Bone marrow (tissue), 2 donors: ENCODE measurements at places on chromosomes 13 and 19.
A peak's percentile ranks its signal among the peaks of the same experiment; 100 is the strongest.

- no peak for DNase-seq
Measured at GRCh38 chr13:64029343-64030093, 2613.9 kb upstream of the PCDH20 start.

GRCh38 chr13:34951528-34951927 is 9.5 kb downstream of the NBEA start:
- DNase-seq = no peak

GRCh38 chr19:40639638-40639982 is 38.4 kb downstream of the LTBP4 start:
- no peak for DNase-seq

- peak; percentile 10 for DNase-seq
Measured at GRCh38 chr19:6521718-6522646, 8.8 kb upstream of the TNFSF9 start.

GRCh38 chr13:93736909-93737308 is 510.3 kb downstream of the GPC6 start:
- no peak for DNase-seq

GRCh38 chr13:27967203-27967735 is 1.8 kb downstream of the CDX2 start:
- DNase-seq = no peak

- no peak for DNase-seq
Measured at GRCh38 chr13:28049215-28049614, 51.2 kb downstream of the FLT3 start.

DNA sequence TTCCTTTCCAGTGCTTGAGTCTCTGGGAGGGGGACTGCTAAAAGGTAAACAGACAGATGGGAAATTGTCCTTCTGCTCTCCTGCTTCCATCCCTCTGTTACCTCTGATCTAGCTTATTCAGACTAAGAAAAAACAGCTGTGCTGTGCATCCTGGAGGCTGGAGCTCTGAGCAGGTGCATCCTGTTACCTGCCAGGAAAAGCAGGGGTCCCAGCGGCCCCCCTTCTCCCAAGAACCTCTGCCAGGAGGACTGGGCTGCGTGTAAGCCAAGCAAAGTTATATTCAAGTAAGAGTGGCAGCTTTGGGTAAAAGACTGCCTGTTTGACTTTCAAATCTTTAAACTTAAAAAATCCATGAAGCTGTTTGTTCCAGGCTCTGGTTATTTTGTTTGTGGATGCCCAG is 75.1 kb downstream of the C13orf42 start:
- no peak for DNase-seq

GRCh38 chr19:19077103-19077502 is 13.3 kb downstream of the SLC25A42 start:
- no peak for DNase-seq

DNA sequence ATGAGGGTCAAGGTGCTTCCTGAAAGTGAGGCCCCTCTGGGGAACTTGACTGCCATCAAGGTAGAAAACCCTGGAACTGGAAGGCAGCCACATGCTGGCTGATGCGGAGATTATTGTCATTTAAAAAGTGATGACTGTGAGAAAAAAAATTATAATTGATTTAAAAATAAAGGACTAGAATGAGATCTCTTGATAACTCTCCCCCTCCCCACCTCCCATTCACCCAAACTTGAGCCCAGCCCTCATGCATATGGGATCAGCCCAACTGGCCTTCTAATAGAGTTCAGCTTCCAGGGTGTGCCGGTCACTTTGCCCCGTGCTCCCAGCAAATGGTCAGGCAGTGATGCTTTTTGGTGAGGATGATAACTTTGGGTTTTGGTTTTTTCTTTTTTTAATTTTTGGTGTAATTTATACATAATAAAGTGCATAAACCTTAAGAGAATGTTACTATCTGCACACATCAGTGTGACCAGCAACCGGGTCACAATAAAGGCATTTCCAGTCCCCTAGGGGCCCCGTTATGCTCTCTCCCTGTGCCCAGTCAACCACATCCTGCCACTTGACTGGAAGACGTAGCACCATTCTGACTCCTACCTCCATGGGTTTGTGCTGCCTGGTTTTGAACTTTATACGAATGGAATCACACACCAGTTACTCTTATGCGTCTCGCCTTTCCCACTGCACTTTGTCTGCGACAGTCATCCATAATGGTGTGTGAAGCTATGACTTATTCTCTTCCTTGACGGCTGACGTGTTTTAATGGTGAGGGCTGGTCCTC is 187.9 kb downstream of the USP12 start:
- no peak for DNase-seq

DNA sequence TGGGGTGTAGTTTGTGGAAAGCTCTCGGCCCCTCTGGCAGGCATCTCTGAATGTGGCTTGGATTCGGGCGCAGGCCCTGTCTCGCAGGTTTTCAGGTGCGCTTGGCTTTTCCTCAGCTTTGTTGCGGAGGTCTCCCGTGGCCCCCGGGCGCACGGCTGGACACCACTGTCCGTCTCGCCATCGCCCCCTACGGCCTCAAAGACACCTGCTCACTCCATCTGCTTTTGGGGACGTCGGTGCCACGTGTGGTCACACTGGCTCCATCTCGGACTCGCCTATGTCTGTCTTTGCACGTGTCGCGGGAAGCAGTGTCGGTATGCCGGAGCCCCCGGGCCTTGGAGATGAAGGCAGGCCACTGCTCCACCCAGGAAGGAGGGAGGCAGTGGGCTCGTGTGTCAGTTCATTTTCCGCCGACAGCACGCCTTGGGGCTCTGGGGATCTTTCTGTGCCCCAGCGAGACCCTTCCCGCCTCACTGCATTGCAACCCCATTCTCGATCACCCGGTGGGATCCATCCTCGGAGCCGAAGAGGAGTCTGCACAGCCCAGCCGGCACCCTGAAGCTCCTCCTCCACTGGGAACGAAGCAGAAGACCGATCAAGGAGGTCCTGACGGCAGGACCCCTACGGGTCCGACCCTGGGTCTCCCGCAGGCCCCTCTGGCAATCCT is 42.1 kb downstream of the ZNF146 start:
- no peak for DNase-seq

GRCh38 chr13:96388598-96388997 is 298.7 kb downstream of the HS6ST3 start:
- no peak for DNase-seq

DNA sequence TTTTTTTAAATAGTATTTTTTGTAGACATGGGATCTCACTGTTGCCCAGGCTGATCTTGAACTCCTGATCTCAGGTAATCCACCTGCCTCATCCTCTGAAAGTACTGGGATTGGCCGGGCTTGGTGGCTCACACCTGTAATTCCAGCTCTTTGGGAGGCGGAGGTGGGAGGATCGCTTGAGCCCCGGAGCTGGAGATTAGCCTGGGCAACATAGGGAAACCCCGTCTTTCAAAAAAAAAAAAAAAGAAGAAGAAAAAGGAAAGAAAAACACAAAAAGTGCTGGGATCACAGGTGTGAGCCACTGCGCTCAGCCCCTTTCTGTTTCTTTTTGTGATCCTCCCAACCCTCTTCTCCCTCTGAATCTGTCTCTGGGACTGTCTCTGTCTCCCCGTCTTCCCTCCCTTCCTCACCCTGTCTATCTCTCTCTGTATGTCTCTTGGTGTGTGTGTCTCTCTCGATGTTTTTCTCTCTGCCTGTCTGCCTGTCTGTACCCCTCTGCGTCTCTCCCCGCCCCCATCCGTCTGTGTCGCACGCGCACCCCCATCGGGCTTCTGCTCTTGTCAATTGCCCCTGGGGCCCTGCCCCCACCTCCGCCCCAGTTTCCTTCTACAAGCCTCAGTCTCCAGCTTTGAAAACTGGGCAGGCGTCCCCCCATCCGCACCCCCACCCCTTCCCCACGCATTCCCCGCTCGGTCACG is 540 bp upstream of the ZFP36 start:
- DNase-seq = peak; percentile 89

- no peak for DNase-seq
Measured at GRCh38 chr19:46574533-46574932, 26.6 kb upstream of the CALM3 start.

- no peak for DNase-seq
Measured at GRCh38 chr19:9956956-9957355, 20.6 kb upstream of the OLFM2 start.

DNA sequence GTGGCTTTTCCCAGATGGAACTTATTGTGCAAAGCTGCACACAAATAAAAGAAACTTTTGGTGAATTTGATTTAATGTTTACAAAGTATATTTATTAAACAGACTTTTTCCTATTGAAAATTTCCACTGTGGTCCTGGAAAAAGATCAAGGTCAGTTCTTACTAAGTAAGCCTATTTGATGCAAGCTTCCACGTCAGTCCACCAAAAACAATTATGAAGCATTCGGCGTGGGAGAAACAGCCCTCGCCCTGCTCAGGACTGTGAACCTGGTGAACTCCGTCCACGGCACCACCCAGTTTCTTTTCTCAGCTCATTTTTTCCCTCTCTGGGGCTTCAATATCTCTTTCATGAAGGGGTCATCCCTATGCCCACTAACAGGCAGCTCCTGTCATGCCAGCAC is 149.8 kb downstream of the EFNB2 start:
- no peak for DNase-seq

DNA sequence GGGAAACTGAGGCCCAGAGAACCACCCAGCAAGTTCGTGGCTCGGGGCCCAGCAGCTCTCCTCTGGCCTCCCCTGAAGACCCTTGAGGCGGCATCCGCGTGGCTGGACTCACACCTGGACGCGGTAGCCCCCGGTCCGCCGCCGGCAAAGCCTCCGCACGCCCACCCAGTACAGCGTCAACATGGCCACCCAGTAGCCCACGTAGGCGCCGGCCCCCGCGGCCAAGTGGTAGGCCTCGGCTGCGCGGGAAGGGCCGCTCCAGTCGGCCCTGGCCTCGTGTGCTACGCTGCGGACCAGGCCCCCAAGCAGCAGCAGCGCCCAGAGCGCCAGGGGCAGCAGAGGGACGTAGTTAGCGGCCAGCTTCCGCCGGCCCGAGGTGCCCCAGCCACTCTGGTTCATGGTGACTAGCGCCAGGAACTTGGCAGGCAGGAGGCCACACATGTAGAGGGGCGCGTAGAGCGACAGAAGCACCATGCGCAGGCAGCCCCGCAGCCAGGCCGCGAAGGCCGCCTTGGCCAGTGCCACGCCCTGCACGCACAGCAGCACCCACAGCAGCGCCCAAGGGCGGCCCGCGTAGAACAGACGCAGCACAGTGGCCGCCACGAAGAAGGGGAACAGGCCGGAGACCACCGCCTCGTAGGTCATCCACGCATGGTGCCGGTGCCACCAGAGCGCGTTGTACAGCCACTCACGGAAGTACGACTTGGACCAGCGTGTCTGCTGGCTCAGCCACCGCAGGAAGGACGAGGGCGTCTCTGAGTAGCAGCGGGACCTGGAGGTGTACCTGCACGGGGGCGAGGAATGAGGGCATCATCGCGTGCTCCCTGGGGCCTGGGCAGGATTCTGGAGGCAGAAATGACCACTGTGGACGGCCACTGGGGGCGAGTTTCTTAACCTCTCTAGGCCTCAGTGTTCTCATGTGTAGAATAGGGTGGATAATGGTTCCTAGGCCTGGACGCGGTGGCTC is 10.2 kb downstream of the HAS1 start:
- no peak for DNase-seq

DNA sequence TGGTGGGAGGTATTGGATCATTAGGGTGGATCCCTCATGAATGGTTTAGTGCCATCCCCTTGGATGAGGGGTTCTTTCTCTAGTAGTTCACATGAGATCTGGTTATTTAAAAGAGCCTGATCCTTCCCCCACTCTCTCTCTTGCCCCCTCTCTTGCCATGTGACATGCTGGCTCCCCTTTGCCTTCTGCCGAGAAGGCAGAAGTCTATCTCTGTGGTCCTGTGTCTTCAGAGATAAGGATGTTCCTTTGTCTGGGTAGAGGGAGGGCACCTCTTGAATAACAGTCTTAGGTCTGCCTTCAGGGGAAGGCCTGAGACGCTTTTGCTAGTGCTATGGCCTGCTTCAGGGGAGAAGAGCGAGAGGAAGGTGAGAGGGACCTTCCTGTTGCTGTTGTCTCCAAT is 2.0 kb upstream of the ZDHHC20 start:
- DNase-seq = no peak

DNA sequence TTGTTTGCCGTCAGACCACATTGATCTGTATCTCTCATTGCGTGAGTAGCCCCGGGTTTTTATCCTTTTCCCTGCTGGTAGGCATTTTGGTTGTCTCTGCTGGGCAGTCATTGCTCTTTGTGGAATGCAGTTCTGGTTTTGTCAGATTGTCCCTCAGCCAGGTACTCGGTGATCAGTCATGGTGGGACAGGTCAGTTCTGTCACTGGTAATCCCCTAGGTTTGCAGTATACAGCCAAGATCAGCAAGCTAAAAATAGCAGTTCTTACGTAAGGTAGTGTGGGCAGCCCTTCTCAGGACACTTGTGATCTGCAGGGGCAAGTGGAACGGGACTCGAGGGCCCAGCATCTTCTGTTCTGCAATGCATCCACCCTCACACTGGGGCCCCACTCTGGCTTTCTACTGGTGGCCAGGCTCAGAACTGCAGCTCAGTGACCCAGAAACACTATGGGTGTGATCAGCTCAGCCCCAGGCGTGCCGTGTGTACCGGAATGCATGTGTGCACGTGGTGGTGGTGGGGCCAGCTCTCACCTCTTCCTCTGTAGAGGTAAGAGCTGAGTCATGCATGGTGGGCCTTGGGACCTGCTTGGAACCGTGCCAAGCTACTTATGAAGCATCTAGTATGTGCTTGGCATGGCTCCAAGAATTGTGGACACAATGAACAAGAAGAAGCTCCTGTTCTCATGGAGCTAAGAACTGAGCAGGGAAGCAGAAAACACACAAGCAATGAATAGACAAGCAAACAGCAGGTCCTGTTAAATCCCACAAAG is 6.3 kb downstream of the PLEKHF1 start:
- DNase-seq = no peak

DNA sequence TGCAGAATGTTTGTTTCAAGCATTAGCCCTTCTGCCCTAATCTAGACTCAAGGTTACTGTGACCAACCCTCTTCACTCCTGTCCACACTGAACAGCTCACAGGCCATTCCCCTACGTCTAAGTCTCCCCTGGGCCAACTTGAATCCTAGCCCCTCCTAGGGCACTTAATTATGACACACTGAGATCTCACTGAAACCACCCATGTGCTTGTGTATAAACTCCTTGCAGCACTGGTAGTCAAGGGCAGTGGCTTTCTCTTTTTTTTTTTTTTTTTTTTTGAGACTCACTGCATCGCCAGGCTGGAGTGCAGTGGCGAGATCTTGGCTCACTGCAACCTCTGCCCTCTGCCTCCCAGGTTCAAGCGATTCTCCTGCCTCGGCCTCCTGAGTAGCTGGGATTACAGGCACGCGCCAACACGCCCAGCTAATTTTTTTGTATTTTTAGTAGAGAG is 1.9 kb upstream of the AKT2 start:
- no peak for DNase-seq

GRCh38 chr13:51645154-51645650 is 60.9 kb downstream of the WDFY2 start:
- peak; percentile 53 for DNase-seq

DNA sequence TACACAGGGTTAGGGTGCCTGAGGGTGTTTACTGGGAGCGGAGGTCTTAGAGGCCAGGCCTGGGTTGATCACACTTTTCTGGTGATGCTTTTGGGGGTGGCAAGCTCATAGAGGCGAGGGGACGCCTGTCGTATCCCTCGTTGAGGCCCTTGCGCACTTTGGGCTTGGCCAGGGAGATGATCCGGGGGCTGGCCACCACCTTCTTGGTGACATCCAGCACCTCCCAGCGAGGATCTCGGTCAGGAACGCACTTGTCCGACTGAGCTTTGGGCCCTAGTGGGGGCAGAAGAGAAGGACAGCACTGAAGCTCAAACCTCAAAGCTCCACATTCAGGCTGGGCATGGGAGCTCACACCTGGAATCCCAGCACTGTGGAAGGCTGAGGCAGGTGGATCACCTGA is 17.6 kb upstream of the MIER2 start:
- DNase-seq = no peak
